ENCODE measurements at places on chromosomes 3 and 15.
A peak's percentile ranks its signal among the peaks of the same experiment; 100 is the strongest.

DNA sequence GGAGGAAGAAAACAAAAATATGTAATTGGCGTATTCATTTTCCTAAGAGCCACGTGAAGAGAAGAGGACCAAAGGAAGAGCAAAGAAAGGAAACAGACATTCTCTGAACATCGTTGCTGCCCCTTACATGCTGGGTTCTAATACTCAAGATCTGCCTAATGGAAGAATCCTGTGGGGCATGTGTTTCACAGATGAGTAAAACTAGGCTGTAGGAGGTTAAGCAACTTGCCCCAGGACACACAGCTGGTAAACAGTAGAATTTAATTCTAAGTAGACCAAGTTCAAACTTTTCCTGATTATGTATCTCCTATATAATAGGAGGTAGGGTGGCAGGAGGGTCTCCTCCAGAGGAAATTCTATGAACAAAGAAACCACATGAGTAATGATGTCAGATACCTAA lies 106.1 kb upstream of the TNFAIP8L3 start:
- no peak for DNase-seq

DNA sequence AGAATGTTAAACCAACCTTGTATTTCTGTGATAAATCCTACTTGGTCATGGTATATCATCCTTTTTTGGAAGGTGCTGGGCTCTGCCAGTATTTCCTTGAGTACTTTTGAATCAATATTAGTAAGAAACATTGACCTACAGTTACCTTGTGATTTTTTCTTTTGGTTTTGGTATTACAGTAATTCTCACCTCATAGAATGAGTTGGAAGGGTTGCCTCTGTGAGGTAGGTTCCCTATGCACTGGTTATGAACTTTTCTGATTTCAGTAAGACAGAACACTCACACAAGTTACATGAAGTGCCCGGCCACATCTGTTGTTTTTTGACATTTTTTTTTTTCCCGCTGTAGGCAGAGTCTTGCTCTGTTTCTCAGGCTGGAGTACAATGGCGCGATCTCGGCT lies 20.0 kb downstream of the PCCB start:
- no peak for DNase-seq

DNA sequence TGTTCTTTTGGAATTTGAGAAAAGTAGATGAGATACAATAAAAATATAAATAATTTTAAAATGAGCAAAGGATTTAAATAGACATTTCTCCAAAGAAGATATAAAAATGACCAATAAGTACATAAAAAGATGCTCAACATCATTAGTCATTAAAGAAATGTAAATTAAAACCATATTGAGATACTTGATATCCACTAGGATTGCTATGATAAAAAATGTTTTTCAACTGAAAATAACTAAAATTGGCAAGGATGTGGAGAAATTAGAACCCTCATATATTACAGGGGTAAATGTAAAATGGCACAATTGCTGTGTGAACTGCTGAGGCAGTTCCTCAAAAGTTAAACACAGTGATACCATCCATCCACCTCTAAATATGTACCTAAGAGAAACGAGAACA lies 38.8 kb downstream of the LRRFIP2 start:
- DNase-seq, result no peak

- DNase-seq, result no peak
These were observed 51.2 kb downstream of the SRGAP3 start for GRCh38 chr3:9198261-9198660.

GRCh38 chr3:9915254-9916141 lies 1.4 kb upstream of the IL17RC start:
- peak; percentile 74 for DNase-seq

- DNase-seq, result no peak
These were observed 584 bp upstream of the LARS2 start for GRCh38 chr3:45387636-45388348.

All from BE2C (cell line).